Upper lobe of left lung (tissue), 6 donors: ENCODE measurements at places on chromosomes 5 and 9.
A peak's percentile ranks its signal among the peaks of the same experiment; 100 is the strongest.

- DNase-seq = no peak
Measured at GRCh38 chr9:130957451-130958203, 18.6 kb upstream of the FIBCD1 start.

DNA sequence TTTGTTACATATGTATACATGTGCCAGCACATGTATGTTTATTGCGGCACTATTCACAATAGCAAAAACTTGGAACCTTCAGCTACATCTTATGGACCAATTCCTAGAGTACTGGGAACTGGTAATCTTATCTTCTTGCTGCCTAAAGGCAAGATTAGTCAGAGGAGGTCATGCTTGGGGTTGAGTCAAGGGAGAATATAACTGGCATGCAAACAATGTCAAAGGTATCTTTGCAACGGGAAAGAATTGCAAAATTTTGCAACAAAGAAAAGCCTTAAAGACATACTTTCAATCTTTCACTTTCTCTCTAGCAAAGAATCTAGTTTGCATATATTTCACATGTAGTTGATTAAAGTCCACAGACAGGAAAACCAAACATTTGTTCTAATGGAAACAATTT is 145.2 kb downstream of the EDIL3 start:
- no peak for DNase-seq

- no peak for DNase-seq
Measured at GRCh38 chr5:44774279-44774880, 34.4 kb upstream of the MRPS30 start.

DNA sequence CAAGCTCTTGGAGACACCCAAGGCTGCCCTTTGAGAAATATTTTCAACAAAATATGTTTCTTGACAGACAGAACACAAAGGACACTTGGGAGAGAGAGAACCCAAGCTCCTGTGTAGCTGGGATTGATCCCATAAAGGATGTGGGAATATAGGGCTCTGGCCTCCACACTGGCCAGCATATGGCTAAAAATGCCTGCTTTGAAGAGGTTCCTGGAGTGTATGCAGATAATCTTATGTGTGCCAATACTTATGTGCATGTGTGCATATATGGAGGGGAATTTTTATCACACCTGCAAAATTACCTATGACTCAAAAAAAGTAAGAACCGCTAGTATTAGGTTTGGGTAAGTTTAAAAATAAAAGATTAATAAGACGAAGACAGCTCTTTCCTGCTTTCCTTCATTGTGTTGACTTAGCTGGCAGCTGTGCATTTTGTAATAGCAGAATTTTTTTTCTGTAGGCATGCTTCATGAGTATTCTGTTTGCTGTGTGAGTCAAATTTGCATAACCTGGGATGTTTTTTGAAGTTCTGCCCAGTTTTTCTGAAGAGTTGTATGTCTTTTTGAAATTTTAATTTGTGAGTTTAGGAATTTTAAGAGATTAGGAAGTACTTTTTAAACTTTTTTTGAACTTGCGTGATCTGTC is 42.6 kb downstream of the HACD4 start:
- no peak for DNase-seq

DNA sequence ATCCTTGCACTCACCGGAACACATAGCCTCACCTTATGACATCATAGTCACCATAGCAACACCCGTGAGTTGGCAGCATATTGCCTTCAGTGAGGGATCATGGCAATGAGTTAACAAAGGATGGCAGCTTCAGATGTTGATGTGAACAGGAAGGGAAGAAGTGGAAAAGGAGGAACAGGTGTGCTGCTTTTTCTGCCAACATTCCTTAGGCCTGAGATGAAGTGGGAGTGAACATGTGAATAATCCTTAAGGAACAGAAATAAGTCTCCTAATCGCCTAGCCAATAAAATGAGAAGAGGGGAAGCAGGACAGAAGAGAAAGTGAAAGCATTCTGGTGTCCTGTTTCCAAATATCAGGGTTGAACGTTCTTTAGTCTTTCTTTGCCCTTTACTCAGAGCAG is 360.0 kb downstream of the BRINP1 start:
- peak; percentile 22 for DNase-seq

GRCh38 chr5:160675988-160676387 is 176.0 kb downstream of the ATP10B start:
- DNase-seq = no peak

DNA sequence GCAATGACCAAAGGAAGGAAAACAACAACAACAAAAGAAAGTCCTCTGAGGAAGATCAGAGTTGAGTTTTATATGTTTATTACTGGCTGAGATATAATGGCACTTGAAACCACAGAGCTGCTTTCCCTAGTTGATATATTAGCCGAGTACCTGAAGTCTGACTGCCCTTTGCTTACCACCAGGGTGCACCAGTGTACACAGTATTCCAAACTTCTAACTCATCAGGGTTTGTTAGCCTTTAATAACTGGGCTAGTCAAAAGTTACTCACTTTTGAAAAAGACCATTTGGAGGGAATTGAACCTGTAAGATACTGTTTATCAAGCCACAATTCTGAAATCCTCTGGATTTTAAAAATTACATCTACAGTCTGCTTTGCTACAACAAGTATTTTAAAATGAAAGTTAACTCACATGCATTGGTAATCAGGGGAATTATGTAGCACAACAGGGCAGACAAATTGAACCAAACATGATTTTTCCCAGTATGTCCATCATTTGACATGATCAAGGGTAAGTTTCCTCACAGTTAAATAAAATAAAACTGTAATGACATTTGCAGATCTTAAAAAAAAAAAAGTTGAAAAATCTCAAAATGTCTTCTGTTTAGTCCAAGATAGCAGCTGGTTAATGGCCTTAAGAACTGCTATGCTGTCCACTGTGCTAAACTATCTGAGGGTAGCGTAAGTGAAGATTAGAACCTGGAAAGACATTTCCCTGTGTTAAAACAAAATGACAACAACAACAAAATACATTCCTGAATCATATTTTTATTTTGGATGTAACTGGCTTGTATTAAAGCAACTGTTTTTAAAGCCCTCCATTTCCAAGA is 57.3 kb upstream of the C6 start:
- no peak for DNase-seq

DNA sequence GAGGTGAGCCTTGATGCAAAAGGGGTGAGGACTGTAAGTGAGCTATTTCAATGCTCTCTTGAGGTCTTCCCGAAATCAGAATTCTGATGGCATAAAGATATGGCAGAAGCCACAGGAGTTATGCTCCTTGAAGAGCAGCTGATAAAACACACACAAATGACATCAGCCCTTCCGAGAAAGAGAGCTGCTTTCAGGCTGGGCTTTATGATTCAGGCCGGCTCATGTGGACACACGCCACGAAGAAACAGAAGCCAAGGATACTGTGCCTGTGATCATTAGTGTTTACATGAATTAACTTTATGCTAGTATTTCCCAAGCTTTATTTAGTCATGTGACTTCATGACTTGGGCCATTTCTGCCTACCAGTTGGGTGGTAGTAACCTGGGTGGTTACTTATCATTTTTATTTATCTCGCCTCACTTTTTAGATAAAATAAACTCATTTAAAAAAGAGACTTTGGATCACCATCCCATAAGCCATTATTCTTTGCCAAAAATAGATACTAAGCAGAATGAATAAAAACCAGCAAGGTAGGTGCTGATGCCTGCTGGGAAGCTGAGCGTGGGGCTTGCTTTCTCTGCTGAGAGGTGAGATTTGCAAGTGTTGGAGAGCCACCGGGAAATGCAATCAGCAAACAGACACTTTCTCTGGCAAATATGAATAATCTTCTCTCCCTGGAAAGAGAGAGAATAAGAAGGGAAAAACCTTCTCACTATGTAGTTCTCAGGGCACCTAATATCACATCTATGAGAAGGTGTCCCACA is 73.0 kb upstream of the SLC25A51 start:
- no peak for DNase-seq

- no peak for DNase-seq
Measured at GRCh38 chr5:96909003-96909402, 26.9 kb upstream of the LNPEP start.

DNA sequence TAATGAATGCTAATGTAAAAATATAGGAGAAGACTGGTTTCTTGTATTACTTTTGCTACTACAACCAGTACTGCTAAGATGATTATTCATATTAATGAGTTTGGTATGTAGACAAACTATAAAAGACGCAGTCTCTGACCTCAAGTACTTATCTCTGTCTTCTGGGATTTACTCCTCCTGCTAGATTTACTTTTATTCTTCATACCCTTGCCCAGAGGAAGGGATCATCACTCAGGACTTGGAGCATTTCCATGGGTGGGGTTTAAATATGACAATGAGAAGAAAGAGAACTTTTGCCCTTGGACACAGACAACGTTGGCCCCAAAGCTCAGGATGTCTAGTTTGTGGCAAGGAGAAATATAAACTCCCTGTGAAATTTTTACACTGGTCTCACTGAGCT is 126.1 kb downstream of the BNC2 start:
- DNase-seq = no peak

GRCh38 chr5:54001976-54002775 is 308.2 kb downstream of the ARL15 start:
- no peak for DNase-seq

DNA sequence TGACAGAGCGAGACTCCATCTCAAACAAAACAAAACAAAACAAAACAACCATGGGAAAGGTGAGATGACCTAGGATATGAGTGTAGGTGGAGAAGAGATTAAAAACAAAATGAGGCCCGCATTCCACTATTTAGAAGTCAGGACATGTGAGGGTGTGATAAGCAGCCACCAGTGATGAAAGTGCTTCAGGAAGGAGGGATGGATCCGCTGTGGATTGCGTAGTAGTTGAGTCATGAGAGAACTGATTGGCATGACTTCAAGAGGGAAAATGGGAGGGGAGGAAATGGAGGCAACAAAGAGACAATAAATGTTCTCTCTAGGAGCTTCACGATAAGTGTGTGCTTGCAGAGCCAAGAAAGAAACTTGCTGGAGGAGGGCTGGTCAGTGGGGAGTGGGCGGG is 367.6 kb downstream of the ARL15 start:
- no peak for DNase-seq

- DNase-seq = no peak
Measured at GRCh38 chr5:96636594-96636993, 25.6 kb upstream of the CAST start.

- no peak for DNase-seq
Measured at GRCh38 chr5:58322453-58322852, 137.4 kb downstream of the PLK2 start.

DNA sequence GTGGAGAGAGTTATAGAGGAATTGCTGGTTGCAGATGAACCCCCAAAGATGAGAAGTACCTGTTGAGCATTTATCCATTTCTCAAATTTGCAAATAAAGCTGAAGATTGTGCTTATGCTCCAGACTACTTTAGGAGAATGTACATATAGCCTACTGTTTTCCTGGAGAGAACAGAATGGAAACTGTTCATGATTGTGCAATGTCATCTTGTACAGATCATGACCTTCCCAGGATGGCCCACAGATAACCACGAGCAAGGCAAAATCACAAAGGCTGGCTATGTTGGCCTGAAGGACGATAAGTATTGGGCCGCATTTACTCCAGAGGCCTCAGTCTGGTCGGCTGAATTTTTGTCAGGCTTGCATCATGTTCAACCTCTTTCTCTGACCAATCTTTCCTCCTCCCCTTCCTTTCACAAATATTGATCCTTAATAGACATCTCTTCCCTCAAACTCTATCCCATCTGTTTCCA is 28.5 kb upstream of the RICTOR start:
- no peak for DNase-seq

- peak; percentile 76 for DNase-seq
Measured at GRCh38 chr5:160315968-160316367, 3.6 kb upstream of the CCNJL start.

DNA sequence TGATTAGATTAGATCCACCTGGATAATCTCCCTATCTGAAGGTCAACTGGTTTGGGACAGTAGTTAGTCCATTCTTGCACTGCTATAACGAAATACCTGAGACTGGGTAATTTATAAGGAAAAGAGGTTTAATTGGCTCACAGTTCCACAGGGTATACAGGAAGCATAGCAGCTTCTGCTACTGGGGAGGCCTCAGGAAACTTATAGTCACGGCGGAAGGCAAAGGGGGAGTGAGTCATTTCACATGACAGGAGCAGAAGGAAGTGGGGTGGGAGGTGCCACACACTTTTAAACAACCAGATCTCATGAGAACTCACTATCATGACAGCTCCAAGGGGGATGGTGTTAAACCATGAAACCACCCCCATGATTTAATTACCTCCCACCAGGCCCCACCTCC is 9.9 kb downstream of the C9orf40 start:
- no peak for DNase-seq

- DNase-seq = peak; percentile 75
Measured at GRCh38 chr9:130689937-130690700, 3.5 kb upstream of the EXOSC2 start.

- DNase-seq = no peak
Measured at GRCh38 chr9:125816321-125816720, 69.1 kb downstream of the PBX3 start.

DNA sequence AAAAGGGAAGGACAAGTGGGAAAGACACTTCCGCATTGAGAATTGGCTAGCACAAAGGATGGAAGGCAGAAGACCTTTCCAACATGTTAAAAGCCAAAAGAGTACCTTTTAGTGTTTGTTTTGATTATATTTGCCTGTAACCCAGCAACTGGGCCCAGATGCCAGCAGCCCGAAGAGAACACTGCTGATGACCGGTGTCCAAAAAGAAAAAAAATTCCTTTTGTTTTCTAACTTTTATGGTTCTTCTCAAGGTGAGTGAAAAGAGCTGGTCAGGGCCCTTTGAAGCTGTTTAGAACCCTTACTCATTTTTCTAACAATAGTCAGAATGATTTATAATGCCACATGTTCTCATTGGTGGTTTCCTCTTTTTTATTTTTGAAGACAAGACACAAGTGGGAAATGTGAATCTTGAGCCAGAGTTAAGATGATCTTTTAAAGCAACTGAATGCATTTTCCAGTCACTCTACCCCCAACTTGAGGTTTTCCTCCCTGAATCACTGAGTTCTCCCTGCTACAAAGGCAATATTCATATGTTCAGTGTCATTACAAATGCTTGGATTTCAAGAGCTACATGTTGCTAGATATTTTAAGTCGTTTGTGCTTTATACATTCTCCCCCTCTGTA is 32.3 kb upstream of the ZNF462 start:
- no peak for DNase-seq

GRCh38 chr5:32261198-32261597 is 51.5 kb downstream of the MTMR12 start:
- DNase-seq = no peak

DNA sequence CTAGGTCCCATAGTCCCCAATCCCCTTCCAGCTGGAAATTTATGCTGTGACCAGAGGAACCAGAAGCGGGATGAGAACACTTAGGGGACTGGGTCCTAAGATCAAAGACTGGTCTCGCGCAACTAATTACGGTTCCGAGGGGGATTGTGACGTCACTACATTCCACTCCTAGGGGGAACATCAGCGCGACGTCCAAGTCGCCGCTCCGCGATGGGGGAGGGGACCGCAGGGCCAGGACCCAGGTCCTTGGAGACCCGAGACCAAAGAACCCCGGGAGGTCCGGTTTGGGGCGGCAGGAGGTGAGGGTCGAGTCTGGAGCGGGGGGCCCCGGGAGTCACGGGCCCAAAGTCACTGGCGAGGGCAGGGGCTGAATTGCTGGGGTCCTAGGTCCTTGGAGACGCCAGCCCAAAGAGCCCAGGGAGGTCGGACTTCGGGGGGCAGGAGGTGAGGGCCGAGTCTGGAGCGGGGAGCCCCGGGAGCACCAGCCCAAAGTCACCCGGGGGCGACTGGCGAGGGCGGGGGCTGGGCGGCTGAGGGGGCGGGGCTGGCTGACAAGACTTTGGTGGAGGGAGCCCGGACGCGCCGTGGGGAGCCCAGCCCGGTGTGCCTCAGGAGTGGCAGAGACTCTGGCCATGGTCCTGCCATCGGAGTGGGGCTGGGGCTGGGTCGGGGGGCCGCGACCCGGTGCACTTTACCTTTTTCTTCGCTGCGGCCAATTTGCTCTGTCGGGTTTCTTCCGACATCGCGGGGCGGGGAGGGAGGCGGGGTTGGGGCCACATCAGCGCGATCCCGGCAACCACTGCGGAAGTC is at the start of gene GOLGA2:
Gene GOLGA2, minus strand, starts transcription at position 810 of the 810 bp plus-strand sequence. Its CDS starts 31 bp downstream, at position 779.
- peak; percentile 88 for DNase-seq
